ENCODE measurements at places on chromosomes 6 and 20.
A peak's percentile ranks its signal among the peaks of the same experiment; 100 is the strongest.

DNA sequence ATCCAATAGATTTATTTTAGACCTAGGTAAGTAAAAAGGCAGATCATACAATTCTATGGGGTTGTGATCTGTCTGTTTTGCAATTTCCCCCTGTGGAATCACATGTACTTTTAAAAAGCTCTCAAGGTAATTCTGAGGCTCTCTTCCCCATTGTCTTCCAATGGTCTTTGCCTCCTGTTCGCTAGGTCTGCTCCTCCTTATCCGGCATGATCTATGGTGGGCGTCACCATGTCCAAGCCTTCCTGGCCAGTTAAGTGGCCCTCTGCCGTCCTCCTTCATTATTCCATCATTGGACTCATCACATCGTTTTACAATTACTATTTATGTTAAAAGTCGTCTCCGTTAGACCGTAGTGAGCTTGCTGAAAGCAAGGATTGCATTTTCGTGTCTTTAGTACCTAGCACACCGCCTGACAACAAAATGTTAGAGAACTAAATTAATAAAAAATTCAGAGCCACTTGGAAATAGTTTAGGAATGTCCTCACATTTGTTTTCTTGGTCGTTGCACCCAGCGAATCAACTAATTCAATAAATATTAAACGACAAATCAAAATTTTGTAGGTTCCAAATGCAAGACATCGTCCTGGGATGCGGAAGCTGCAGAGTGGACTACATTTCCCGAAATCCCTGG lies 2.2 kb upstream of the STXBP5 start:
- no peak for DNase-seq

DNA sequence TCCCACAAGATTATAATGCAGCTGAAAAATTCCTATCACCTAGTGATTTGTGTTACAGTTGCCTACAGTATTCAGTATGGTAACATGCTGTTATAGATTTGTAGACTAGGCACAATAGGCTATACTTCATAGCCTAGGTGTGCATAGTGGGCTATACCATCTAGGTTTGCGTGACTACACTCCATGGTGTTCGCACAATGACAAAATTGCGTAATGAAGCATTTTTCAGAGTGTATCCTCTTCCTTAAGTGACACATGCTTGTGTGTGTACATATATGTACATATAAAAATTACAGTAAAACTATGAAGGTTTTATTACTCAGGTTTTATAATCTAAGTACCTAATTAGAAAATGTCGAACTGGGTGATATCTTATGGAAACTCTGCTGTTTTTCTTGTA lies 133.0 kb downstream of the FARS2 start:
- DNase-seq, result no peak

GRCh38 chr6:224350-224749 lies 67.9 kb upstream of the DUSP22 start:
- no peak for DNase-seq

DNA sequence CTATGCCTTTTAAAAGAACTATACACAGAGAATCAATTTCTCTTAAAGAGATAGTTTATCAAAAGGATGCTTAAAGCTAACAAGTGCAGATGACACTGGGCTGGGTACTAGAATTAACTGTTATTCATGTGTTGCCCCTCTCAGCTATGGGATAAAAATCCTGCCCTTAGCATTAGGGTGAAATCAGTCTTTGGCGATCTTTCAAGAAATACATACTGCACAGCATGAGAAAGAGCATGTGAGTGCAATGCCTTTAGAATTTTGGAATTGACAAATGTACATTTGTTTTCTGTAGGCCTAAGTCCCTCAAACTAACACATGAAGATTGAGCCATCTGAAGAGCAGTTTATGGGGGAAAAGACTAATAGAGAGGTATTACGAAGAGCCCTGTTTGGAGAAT lies 115.4 kb downstream of the ZFP64 start:
- DNase-seq, result no peak

DNA sequence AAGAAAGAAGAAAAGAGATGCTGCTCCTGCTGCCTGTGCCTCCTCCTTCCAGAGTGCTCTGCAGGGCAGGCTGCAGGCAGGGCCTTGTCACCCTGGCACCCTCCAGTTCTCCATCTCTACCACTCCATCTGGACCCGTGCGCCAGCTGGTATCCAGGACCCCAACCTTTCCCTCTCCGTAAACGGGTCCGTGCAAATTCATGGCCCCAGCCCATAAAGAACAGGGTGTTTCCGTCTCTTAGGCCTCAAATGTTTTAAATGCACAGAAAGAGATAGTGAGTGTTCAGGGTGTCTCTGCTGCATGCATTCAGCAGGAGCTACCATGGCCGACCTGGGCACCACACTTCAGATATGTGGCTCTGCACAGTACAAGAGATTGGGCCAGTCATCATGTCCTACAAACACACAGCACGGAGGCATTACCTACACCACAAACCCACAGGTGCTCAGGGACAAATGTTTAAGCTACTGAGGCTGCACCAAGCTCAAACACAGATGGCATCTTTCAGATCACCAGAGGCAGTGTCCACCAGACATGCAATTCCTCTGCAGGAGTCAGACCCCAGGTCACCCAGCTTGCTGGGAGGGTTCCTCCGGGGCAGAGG lies 258.1 kb downstream of the DLL1 start:
- no peak for DNase-seq

GRCh38 chr20:44495257-44495656 lies 19.6 kb downstream of the TTPAL start:
- no peak for DNase-seq

- no peak for DNase-seq
These were observed 3.8 kb upstream of the LPA start for GRCh38 chr6:160667639-160668481.

DNA sequence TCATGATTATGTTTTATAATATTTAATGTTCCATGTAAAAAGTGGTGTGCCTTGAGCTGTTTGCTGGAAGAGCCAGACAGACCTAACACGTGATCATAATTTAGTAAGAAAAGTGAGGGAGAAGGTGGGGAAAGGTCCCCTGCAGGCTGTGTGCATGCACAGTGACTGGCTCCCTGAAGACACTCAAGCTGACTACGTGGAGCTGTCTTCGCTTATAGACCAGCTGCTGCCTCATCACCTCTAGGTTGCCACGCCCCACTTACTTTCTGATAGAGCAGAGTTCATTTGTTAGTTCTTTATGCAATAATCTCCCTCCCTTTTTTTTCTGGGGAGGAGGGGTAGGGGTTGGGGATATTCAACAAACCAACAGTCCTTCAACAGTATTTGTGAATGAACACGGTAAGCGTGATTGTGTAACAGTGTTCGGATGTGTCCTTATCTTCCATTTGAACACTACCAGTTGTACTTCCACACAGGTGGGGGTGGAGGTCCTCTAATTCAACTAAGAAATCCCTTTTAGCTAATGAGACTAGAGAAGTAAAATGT lies 157.3 kb downstream of the BACH2 start:
- no peak for DNase-seq

GRCh38 chr20:32292548-32292947 lies 15.1 kb downstream of the KIF3B start:
- DNase-seq, result no peak

DNA sequence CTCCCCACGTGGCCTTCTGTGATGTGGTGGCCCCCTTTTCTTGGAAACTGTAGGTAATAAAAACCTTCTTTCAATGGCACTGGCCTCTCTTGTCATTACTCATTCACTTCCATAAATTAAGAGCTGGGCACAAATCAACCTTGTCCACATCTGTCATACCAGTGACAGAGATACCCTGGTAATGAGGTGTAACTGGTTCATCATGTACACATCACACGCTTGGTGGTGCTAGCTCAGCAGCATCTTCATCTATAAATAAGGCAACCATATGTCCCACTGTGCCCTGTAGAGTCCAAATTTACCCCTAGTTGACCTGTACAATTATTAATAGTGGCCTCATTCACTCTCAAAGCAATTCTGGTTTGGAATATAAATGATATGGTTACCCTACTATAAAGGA lies 245.6 kb downstream of the HIVEP2 start:
- no peak for DNase-seq

GRCh38 chr20:6467562-6467961 lies 299.9 kb upstream of the BMP2 start:
- DNase-seq, result no peak

DNA sequence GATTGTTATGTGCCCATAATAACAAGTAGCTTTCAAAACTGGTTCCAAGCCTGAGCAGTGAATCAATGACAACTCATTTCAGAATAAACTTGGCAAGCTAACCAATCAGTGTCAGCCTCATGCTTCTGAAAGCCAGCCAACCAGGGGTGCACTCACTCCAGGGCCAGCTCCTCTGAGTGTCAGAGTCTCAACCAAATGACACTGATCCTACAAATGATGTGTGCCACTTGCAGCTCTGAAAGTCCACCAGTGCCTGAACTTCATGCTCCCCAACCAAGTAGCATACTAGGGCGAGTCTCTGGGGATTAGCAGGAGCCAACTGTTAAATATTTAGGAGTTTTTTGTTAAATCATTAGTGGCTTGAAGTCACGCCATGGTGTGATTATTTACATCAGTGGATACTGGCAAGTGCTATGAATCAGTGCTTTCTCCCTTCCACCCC lies 4.5 kb downstream of the IYD start:
- peak; percentile 4 for DNase-seq

DNA sequence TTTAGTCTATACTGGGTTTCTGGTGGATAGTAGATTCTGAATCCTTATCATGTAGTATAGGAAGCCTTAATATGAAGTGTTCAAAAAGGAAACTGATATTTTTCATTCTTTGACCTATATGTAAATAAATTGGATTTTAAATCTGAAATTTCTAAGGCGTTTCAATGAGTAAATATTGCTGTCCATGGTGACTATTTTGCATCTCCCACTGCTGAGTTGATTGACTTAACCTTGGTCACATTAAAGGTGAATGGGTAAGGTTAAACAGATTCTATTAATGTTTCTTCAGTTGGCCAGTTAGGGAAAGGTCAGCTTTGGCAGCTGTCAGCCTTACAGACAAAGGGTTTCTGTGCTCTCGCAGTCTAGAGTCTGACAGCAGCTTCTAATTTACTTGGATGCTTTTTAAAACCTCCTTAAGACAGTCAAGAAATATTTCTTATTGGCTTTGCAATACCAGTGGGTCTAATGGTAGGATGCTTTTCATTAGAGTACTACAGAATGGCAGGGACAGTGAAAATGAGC lies 24.8 kb downstream of the PRIM2 start:
- no peak for DNase-seq

- no peak for DNase-seq
These were observed 34.4 kb downstream of the TSBP1 start for GRCh38 chr6:32337186-32337805.

- no peak for DNase-seq
These were observed 179.1 kb upstream of the SUPT3H start for GRCh38 chr6:45556828-45557227.

DNA sequence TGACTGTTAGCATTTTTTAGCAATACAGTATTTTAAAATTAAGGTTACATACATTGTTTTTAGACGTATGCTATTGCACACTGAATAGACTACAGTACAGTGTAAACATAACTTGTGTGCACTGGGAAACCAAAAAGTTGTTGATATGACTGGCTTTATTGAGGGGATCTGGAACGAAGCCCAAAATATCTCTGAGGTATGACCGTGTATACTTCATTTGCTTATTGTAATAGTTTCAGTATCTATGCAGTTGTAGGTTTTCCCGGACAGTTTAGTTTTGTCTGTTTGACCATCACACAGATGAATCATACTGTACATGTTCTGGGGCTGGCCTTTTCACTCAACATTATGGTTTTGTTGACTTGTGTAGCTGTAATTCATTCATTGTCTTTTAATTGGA lies 6.9 kb upstream of the ZBTB12 start:
- no peak for DNase-seq

DNA sequence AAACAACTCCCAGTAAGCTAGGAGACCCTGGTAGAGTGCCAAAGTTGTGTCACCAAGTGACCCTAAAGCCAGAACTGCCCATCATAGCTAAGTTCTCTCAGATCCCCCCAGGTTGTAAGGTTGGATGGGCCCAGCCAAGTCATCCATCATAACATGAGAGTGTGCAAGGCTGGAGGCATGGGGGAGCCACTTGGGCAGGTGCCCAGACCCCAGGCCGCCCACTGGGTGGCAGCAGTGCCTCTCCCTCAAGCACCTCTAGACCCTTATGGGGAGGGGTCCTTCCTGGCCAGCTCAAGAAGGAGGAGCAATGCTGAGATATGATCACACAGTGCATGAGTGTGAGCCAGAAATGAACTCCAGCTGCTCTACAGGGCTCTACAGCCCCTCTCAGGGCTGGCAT lies 154.5 kb downstream of the MYLK4 start:
- DNase-seq, result no peak

DNA sequence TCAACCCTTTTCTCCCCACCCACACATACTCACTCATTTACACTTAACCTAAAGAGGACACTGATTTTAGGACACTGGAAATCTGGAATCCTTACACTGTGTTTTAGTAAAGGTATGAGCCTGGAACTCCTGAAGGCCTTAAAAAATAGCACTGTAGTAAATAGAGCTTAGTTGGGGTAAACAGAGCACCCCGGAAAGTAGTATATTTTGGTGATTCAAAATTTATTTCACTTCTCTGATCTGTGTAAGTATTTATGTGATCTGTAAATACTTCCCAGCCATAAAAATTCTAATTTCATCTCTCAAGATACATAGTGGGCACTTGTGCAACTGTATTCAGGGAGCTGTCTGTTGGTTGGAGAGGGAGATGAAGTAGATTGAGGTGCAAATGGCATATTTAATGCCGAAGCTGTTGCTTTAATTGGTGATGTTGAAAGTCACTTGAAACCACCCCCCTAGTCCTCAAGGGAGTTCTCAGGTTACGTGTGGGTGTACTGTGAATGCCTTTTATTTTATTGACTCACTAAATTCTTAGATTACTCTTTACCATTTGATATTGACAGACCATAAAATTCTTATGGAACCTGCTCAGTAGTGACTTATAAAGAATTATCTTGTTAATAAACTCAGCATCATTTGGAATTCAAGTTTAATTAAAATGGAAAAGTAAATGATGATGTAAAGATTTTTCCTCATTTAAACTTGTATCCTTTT lies 154.9 kb downstream of the SOX4 start:
- DNase-seq, result no peak

GRCh38 chr20:58921564-58921963 lies 59.5 kb upstream of the NELFCD start:
- no peak for DNase-seq

DNA sequence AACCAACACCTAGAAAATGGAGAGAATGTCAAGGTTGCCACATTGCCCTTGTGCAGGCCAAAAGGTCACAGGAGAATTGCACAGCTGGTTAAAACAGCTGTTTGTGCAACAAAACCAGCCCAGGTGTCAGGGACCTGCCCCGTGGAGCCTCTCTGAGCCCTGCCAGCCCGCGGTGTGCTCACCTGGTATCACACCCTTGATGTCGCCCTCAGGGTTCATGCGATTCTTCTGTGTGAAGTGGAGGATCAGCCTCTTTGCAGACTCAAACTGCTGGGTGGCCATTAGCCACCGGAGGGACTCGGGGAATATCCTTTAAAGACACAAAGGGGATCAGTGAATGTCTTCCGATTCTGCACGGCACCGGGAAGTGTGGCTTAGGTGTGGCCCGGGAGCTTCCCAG lies 39.2 kb downstream of the PSMG4 start:
- DNase-seq, result no peak
